OCI-M1 (cell line): ENCODE measurements at places on chromosomes 7 and 10.

- peak; percentile 8 for DNase-seq
Observed at GRCh38 chr10:123583639-123584418, 82.3 kb upstream of the GPR26 start.

GRCh38 chr10:96646751-96647166 is 59.9 kb upstream of the TM9SF3 start:
- DNase-seq = peak; percentile 75

- DNase-seq = no peak
Observed at GRCh38 chr7:36018816-36019484, 134.1 kb upstream of the EEPD1 start.

DNA sequence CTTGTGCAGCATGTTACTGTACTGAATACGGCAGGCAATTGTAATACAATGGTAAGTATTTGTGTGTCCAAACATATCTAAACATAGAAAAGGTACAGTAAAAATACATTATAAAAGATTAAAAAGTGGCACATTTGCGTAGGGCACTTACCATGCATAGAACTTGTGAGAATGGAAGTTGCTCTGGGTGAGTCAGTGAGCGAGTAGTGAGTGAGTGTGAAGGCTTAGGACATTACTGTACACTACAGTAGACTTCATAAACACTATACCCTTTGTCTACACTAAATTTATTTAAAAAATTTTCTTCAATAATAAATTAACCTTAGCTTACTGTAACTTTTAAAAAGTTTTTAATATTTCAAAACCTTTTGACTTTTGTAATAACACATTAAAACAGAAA is 37.5 kb downstream of the BPGM start:
- DNase-seq = no peak

GRCh38 chr7:2873146-2873545 is 29.0 kb upstream of the GNA12 start:
- no peak for DNase-seq

DNA sequence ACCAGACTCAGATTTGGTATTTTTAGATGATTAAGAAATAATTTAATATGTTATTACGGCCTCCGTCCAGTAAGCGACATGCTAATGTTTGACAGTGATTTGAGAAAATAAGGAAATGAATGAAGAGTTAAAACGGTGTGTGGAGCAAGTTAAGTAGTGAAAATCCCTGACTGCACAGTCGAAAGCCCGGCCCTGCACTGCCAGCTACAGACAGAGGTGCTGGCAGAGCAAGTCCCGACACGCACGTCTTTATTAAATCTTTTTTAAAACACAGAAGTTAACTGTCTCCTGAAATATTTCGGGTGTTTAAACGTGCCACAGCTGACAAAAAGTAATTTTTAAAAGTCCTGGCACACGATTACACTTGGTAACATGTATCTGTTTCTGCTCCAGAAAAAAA is 293.4 kb upstream of the RNF32 start:
- no peak for DNase-seq

GRCh38 chr10:26697922-26698608 is 564 bp downstream of the PDSS1 start:
- peak; percentile 50 for DNase-seq

- DNase-seq = no peak
Observed at GRCh38 chr7:130062246-130062645, 8.1 kb upstream of the KLHDC10 start.
